ENCODE measurements at places on chromosomes 13 and 19.

DNA sequence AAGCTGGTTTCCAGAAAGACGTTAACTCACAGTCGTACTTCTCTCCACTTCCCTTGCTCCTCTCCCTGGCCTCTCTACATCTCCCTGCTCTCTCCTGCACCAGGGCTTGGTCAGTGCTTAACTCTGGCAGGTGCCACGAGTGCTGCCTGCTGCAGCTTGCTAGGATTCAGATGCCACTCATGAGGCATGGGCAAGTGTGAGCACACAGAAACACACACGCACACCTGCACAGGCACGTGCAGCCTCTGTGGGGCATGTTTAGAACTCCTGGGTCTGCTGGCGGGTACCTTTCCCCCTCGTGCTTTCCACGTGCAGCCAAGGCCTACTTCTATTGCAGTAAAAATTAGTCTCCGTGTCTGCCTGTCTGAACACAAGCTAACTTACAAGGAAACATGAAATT is 31.8 kb downstream of the SOX1 start:
- DNase-seq, result no peak

- DNase-seq, result no peak
Measured at GRCh38 chr13:77896977-77897376, 21.7 kb downstream of the EDNRB start.

- no peak for DNase-seq
Measured at GRCh38 chr13:66369666-66370065, 860.5 kb downstream of the PCDH9 start.

- no peak for DNase-seq
Measured at GRCh38 chr19:13428352-13428751, 77.9 kb downstream of the CACNA1A start.

DNA sequence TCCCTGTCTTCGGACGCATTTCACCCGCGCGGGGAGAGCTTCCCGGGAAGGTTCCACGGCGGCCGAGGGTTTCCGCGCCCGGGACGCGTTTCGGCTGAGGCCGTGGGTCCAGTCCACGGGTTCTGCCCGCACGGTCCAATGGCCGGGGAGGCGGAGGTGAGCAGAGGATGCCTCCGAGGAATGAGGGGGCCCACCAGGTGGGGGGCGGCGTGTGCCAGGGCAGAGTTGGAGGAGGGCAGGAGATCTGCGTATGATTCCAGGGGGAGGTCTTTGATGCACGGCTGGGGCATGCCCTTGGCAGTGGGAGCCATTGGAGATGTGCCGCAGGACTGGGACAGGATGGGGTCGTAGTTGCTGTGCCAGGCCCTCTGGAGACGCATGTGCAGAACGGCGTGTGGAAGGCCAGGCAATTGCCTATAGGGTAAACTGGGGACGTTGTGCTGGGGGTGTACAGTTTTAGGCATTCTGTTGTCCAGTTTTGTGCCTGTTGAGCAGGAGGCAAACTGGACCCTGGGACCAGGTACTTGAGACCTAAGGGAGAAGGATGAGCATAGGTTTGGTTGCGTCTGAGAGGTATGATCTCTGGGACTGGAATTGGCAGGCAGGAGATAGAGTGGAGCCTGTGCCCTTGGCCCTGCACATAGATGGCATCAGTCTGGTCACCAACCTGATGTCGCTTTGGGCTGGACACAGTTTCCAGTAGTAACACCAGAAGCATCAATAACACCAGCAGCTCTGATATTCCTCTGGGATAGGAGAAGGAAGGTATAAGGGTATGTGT is 751 bp downstream of the ZNF584 start:
- peak; percentile 23 for DNase-seq

GRCh38 chr19:29031216-29031615 is 181.7 kb downstream of the UQCRFS1 start:
- no peak for DNase-seq

- no peak for DNase-seq
Measured at GRCh38 chr19:55248704-55249103, 10.1 kb downstream of the PPP6R1 start.

DNA sequence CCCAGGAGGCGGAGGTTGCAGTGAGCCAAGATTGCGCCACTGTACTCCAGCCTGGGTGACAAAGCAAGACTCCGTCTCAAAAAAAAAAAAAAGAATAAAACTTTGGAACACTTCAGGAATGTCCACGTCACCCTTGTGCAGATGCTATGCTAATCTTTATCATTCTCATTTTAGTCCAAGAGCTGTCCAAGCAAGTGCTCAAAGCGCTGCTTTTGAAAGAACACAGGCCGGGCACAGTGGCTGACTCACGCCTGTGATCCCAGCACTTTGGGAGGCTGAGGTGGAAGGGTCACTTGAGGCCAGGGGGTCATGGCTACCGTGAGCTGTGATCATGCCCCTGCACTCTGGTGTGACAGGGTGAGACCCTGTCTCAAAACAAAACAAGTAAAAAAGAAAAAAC is 11.1 kb upstream of the UQCR11 start:
- no peak for DNase-seq

GRCh38 chr13:43529796-43530195 is 257.0 kb downstream of the ENOX1 start:
- no peak for DNase-seq

DNA sequence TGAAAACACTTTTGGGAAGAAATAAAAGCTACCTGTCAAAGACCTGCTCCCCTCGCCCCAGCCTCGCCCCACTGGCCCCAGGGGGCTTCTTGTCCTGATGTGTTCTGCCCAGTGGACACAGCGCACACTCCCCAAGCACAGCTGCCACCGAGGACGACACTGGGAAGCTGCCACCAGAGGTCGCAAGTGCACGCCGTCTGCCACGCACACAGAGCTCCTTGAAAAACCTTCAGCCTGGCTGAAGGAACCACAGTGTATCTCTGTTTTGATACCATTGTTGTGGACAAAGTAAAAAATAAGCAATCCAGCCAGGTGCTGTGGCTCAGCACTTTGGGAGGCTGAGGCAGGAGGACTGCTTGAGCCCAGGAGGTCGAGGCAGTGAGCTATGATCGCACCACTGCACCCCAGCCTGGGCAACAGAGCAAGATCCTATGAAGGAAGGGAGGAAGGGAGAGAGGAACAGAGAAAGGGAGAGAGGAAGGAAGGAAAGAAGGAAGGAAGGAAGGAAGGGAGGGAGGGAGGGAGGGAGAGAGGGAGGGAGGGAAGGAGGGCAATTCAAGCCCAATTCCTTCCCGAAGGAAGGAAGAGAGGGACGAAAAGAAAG is 57.3 kb downstream of the CEBPG start:
- DNase-seq, result peak; percentile 44

GRCh38 chr19:13917888-13918406 is 11.9 kb downstream of the CC2D1A start:
- DNase-seq, result no peak
